ENCODE measurements at places on chromosomes 4 and X.

- DNase-seq, result no peak
These were observed 182.4 kb upstream of the LCORL start for GRCh38 chr4:18203966-18204365.

DNA sequence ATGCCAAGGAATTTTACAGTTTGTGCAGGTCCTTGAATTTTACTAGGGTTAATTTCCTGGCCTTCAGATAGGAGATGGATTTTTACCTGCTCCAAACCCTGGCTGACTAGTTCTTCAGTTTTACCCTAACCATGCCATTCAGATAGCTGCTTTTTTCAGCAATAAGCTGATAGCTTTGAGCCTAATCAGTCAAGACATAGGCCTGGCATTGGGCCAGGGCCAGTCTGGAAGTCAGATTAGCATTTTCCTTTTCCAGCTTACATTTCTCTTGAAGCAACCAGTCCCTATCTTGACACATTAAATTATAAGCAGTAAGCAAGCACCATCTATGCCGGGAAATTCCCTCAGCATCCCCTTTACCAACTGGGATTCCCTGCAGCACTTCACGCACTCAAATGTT, 177.1 kb downstream of the ADGRA3 start:
- no peak for DNase-seq

DNA sequence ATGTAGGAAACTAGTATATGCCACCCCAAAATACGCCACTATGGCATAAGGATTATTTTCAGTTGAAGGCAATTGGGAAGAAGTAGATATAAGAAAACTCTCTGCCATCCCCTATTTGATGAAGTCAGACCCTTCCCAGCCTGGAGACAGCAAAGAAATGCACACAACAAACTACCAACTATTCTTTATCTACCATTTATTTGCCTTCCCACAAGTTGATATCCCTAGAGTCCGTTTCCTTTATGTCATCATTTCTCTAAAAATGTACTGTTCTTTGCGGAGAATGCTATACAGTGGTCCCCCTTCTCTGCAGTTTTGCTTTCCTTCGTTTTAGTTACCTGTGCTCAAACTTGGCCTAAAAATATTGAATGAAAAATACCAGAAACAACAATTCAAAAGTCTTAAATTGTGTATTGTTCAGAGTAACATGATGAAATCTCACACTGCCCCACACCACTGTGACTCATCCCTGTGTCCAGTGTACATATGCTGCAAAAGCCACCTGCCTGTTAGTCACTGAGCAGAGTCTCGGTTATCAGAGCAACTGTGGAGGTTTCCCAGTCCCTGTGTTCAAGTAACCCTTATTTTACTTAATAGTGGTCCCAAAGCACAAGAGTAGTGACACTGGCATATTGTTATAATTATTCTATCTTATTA, 152.3 kb downstream of the WDFY3 start:
- DNase-seq, result no peak

- no peak for DNase-seq
These were observed 102.1 kb upstream of the LNX1 start for GRCh38 chr4:53693408-53693807.

DNA sequence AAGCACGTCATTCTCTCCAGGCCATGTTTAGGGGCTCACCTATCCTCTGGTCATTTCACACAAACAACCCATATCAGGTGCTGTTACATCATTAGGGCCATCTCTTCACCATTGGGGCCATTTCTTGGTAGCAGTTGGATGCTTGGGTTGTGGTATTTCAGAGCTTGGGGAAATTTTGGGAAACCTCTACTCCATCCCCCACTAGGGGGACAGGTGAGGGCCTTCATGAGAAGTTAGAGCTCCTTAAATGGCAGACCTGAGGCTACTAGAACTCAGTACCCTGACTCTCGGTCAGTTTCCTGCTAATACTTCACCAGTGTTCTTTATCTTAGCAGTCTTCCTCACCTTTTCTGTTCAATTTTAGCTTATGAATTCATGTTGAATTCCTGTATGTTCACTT, 50.2 kb downstream of the ZNF827 start:
- DNase-seq, result no peak

DNA sequence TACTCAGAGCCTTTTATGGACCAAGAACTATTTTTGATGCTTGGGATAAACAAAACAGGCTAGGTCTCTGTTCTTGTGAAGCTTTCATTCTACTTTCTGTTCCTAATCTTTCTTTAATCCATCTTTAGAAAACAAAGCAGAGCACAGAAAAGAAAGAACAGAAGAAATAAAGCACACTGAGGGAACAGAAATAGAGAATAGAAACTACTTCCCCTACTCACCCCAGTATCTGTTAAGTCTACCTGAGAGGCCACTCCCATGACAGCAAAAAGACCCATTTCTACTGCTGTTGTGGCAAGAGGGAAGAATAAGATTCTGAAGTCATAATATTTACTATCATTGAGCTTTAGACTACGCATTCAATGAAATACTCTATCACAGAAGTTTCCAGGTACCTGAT, 9.2 kb downstream of the RFC1 start:
- DNase-seq, result no peak

GRCh38 chr4:186105647-186106321, 1.3 kb downstream of the FAM149A start:
- DNase-seq, result no peak

DNA sequence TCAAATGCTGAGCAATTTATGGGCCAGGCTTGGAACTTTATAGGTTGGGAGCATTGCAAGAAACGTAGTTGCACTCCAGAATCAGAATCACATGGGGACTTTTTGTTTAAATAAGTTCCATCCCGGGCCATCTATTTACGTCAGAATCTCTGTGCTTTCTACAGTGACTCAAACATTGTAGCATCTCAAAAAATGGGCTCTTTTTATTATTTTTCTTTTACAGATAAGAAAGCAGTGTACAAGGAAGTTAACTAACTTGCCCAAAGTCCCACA, 10.2 kb downstream of the CC2D2A start:
- DNase-seq, result no peak

GRCh38 chrX:105821471-105822121, 743 bp upstream of the NRK start:
- DNase-seq, result no peak

DNA sequence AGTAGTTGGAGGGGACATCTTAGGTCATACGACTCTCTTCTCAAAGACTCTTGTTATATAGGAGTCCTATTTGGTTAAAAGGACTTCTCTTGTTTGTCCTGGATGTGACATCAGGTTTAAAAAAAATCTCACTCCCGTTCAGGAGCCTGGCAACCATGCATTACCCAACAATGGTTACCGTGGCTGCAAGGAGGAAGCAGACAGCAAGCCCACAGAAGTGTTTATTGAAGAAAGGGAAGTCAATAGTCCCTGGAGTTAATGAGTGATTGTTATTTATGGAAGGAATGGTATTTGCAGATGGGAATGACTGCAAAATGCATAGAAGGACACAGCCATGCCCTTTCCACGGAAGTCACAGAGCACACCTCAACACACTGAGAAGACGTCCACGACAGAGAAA, 75.9 kb upstream of the ENPP6 start:
- DNase-seq, result no peak

DNA sequence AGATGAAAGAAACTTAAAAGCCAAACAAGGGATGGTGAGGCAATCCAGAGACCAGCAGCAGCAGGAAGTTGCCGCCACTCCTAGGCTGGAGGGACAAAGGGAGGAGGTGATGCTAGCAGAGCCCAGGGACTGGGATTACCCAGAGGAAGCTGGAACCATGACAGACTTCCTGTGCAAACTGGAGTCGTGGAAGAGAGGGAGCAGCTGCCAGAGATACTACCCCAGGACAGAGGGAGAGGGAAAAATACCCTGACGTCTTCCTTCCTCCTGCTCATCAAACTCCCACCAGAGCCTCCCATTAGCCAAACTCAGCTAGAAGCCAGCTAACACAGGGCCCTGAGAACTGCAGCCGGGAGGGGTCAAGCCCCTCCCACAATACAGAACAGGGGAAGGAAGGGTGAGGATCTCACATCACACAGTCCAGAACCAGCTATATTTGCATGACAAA, 101.2 kb upstream of the KLF3 start:
- DNase-seq, result no peak

DNA sequence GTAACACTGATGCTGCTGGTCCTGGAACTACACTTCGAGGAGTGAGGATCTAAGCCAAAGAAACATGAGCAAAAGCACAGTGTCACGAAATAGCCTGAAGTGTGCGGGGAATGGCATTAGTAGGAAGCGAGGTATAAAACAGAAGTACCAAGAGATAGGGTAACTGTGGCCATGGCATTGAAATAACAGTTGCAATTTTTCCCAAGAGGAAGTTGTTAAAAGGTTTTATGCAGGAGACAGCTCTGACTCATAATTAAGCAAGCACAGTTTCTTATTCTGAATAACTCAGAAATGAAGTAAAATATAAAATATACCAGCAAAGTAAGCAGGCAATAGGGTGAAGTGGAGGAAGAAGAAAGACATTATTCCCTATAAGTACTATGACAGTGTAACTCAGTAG, 90.3 kb upstream of the TMEM150C start:
- DNase-seq, result no peak

- DNase-seq, result no peak
These were observed 114.8 kb upstream of the MAP9 start for GRCh38 chr4:155491336-155492120.

- DNase-seq, result no peak
These were observed 587 bp upstream of the AFF2 start for GRCh38 chrX:148499638-148500422.

- no peak for DNase-seq
These were observed 40.1 kb downstream of the HTT-AS start for GRCh38 chr4:3034231-3034630.

DNA sequence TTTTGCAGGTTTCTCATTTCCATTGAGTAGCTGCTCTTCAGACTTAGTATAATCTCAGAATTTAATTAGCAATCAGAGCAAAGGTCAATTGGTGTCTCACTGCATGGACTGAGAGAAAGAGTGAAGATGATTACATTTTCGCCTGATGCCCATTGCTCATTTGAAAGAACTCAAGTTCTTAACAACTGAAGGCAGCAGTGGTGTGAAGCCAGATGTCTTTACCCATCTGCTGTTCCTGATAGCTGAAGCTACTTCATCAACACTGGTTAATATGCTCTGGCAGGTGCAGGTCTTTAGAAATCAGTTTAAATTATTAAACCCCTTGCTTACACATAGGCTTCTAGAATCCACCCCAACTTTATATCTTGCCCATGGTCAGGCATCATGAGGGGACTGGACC, 64.5 kb upstream of the FRAS1 start:
- no peak for DNase-seq

GRCh38 chr4:95500361-95500760, 48.4 kb downstream of the UNC5C start:
- no peak for DNase-seq

DNA sequence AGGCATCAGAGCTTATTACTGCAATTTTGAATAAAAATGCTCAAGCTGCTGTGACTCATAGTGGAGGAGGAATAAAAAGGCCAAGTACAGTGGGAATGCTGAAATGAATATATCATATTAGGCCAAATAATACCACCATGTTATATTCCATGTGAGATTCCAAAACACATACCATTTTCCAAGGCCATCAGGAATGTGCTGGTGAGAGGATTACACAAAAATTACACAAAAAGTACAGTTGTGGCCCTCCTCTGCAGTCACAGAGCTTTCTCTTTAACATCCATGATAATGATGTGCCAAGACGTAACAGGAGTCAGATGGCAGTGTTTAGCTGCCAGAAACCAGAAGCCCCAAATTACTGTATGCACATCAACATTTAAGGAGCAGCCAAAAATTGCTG, 153.5 kb downstream of the PCDH18 start:
- DNase-seq, result no peak

- no peak for DNase-seq
These were observed 60.8 kb upstream of the GRPEL1 start for GRCh38 chr4:7128644-7129043.

DNA sequence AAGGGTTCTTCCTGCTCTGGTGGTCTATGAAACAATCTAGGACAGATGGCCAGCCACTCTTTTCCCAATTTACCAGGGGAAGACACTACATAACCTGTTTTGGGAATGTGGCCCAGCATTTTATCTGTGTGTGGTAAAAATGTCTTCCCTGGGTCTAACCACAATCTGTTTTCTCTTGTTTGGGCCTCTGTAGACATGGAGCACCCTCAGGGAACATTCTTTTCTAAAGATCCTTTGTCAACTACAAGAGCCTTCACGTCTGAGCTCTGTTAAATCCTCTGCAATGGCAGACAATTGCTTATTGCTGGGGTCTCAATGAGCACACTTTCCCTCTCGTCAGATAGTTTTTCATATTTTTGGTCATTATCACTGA, 35.5 kb downstream of the PLAC1 start:
- no peak for DNase-seq

DNA sequence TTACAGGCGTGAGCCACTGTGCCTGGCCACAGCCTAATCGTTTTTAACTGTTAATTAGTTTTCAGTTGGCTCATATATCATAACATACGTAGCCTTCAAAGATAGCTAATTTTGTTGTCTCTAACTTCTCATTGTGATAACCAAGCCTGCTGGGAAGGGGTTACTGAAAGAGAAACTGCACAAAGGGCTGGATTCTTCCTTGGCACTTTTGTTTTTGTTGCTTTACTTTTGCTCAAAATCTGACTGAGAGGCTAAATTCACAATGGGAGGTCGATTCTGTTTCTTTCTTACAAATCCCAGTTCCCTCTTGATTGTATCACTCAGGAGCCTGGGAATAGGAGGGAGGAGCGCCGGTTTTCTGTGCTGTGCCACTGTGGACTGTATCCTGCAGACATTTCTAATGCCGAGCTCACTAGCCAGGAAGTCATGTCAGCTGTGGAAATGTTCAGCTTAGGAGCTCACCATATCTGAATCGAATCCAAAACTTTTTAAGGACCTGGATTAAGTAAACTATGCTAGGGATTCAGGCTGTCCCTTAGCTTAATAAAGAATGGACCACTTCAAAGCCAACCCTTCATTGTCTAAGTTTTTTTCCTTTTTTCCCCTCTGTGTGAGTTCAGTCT, 120.5 kb upstream of the FAT1 start:
- no peak for DNase-seq

DNA sequence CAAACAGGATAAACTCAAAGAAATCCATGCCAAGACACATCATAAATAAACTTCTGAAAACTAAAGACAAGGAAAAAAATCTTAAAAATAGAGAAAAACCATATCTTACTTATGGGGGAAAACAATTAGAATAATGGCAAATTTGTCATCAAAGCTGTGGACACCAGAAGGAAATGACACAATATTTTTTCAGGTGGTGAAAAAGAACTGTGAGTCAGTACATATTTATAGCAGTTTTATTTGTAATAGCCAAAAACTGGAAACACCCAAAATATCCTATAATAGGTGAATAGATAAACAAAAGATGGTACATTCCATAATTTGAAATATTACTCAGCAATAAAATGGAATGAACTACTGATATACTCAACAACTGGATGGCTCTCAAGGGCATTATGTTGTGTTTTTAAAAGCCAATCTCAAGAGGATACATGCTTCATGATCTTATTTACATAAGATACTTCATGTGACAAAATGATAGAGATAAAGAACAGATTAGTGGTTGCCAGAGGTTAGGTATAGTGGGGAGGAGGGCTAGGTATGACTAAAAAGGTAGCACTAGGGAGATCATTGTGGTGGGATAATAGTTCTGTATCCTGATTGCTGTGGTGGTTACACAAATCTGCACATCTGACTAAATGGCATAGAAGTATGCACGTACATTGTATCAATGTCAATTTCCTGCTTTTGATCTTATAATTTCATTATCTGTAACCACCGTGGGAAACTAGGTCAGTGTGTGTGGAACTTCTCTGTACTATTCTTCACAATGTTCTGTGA, 191.9 kb downstream of the PPP1R2C start:
- DNase-seq, result no peak

GRCh38 chrX:18210470-18210869, 10.2 kb downstream of the BEND2 start:
- no peak for DNase-seq

- no peak for DNase-seq
These were observed 60.1 kb upstream of the PLAC1 start for GRCh38 chrX:134718105-134718965.
